ENCODE measurements at places on chromosomes 13 and 19.

DNA sequence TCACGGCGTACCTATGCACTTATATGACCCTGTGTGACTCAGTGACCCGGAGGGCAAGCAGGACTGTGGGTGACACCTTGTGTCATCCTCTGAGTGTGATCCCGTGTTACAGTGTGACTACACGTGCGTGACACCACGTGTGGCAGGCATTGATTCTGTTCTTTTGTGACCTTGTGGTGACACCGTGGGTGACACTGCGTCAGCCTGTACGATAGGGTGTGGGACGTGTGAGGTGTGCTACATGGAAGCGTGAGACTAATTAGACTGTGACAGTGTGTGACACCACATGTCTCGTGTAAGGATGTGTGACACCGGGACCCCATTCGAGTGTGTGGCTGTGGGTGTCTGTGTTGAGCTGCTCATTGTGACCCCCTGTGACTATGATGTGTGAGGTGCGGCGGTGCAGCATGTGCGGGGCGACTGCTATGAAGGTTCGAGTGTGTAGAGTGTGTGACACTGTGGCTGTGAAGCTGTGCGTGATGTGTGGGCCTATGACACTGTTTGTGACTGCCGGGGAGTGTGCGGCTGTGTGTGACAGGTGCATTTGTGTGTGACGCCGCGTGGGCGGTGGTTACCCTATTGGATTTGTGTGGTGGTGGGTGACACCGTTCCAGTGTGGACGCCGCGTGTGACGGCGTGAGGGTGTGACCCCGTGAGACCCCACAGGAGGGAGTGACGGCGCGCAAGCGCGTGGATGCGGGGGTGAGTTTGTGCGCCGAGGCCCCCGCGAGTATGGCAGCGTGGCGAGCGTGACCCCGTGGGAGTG, 399 bp upstream of the SPTBN4 start:
- DNase-seq, result no peak

GRCh38 chr19:31354799-31355664, 5.8 kb upstream of the TSHZ3 start:
- no peak for DNase-seq

DNA sequence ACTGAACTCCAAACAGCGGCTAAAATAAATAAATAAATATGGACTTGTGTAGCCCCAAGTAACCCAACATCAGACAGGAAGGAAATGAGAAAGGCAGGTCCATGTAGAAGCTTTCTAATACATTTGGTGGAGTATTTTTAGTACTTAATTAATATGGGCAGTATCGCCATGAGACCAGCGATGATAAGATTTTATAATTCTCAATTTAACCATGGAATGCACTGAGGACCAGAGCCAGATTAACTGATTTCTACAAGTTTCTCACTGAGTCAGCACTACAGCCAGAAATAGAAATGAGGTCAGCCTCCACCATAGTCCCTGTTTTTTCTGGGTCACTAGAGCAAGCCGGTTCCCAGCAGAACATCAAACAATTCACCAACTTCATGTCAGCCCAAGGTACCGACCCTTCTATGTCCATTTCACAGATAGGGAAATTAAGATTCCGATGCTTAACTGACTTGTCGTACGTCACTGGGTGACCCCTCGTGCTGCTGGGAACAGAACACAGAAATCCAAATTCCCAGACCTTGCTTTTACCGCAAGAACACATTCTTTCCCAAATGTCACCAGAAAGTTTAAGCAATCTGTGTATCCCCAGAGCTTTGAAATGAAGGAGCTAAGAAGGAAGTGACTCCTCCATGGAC, 90.4 kb downstream of the COL4A1 start:
- no peak for DNase-seq

DNA sequence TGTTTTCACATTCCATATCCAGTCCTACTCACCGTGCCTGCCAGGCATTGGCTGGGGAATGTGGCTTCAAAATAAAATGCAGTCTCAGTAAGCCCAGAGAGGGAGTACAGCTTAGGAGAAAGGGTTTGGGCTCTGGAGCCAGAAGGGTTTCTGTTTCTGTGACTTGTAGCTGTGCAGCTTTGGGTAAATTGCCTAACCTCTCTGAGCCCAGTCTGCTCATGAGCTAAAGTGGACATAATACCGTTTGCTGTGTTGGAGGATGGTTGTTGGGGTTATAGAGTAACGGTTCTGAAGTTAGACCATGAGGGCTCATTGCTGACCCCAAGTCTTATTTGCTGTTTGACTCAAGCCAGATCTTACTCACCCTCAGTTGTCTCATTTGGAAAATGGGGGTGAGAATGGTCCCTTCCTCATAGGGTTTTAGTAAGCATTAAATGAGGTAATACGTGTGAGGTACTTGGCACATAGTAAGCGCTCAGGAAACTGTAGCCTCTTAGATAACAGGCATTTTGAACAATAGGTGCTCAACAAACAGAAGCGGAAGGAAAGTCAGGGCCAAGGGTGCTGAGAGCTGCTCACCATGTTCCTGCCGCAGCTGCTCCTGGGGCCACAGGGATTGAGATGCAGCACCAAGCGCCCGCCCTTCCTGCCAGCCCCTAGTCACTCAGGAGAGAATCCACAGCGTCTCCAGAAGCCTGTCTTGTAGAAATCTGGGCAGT, 45.5 kb downstream of the C13orf42 start:
- DNase-seq, result no peak

GRCh38 chr19:31900991-31901390, 444.4 kb upstream of the ZNF507 start:
- no peak for DNase-seq

DNA sequence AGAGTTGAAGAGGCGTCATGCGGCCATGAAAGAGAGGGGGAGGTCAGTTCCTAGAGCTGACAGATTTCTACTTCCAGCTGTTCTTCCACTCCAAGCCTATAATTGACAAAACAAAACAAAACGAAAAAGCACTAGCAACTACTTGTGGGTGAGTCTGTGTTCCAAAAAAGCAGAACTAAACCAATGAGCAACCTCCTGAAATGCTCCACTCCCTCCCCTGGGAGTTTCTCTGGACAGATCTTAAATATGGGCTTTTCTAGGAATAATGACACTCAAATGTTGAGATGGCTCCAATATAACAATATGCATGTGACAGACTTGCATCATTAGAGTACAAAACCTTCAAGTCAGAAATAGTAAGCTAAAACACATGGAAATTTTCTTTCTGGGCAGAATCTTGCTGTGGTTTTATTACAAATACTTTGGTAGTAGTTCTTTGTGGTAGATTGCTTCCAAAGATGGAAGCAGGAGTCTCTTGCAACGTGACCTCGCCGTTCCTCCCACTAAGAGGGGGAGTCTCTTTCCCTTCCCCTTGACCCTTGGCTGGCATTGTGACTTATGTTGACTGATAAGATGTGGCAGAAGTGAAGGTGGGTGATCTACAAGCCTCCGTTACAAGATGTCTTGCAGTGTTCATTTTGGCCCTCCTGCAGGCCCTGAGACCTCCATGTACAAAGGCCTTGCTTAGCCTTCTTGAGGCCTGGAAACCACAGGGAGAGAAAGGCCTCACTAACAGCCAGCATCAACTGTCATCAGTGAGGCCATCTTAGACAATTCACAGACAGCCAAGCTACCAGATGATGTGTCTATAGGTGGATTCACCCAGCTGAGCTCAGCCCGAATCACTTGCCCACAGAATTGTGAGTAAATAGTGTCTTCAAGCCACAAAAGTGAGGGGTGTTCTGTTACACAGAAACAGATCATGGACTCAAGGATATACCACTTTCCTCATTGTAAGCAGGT, 173.1 kb upstream of the RFC3 start:
- DNase-seq, result no peak

DNA sequence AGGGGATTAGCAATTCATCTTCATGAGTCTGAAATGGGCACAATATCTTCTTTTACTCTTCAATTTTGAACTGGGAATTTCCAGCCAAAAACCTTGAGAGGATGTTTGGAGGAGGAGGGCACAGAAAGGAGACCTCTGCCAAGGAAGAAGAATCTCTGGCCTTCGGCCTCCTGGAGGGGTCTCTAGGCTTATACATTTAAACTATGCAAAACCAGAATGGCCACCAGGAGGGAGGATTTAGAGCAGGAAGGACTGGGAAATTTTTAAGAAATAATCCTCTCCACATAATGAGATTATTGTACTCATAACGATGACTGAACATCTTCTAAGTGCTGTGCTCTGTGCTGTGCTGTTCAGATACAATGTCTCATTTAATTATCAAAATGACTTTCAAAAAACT, 325.9 kb downstream of the NDFIP2 start:
- no peak for DNase-seq

- peak; percentile 82 for DNase-seq
These were observed 22.5 kb downstream of the IQCN start for GRCh38 chr19:18251587-18252369.

- no peak for DNase-seq
These were observed 18.4 kb upstream of the MYCBP2 start for GRCh38 chr13:77345150-77345780.

- DNase-seq, result no peak
These were observed 108.3 kb upstream of the FRY start for GRCh38 chr13:31923134-31923763.

GRCh38 chr13:80171096-80171495, 169.8 kb downstream of the SPRY2 start:
- no peak for DNase-seq

DNA sequence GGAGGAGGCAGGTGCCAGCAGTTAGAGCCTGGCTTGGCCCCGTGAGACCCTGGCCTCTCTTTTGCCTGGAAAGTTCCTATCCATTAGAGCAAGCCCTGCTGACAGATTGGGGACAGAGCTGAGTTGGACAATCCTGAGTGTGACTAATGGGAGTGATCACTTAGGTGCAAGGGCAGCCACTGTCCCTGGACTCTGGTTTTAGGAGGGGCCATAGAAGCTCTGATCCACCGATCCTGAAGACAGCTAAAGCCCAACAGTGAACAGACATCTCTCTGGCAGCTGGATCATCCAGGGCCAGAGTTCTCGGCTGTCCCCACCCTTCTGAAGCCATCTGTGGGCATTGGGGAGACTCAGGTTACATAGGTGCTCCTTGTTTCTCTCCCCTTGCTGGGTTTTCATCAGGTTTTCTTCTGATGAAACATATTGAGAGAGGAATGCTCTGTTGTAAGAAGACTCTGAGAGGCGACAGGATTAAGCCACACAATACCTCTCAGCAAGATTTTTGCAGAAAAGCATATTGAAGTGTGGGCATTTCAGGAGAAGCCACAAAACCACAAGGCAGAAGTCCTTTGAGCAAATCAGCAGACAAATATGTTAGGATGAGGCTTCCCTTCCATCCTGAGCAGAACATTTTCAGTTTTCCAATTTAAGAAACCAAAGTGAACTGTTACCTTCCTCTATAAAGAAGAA, 288.0 kb upstream of the MAB21L1 start:
- DNase-seq, result no peak

DNA sequence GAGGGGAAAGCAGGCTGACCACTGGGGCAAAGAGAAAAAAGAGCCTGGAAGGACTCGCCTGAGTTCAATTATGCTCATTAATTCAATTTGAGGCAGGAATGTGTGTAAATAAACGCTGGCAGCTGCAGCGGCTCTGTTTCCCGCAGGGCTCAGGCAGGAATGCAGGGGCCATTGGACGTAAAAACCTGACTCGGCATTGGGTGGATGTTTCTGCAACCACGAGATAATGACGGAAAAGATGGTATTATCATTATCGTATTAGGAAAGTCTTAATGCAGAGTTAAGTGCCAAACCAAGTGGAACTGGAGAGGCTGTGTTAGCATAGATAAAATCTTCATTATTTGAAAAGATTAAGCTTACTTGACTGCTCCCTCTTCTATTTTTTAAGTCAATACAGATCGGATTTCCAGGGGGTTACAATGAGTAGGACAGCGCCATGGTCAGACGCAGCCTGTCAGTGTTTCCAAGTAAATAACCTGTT, 169.8 kb downstream of the SHISA2 start:
- peak; percentile 10 for DNase-seq

- DNase-seq, result no peak
These were observed 2.3 kb downstream of the DDA1 start for GRCh38 chr19:17311455-17312188.

- no peak for DNase-seq
These were observed at the start of gene LILRA2 for GRCh38 chr19:54573330-54573872. Gene LILRA2, plus strand, starts transcription at chr19:54573790. Its CDS starts 89 bp downstream, at chr19:54573879.

- no peak for DNase-seq
These were observed 275.0 kb upstream of the DACH1 start for GRCh38 chr13:72141855-72142519.

GRCh38 chr19:47651691-47652090, 42.8 kb downstream of the BICRA start:
- no peak for DNase-seq

- DNase-seq, result no peak
These were observed 512.2 kb downstream of the DCT start for GRCh38 chr13:93967286-93967685.

DNA sequence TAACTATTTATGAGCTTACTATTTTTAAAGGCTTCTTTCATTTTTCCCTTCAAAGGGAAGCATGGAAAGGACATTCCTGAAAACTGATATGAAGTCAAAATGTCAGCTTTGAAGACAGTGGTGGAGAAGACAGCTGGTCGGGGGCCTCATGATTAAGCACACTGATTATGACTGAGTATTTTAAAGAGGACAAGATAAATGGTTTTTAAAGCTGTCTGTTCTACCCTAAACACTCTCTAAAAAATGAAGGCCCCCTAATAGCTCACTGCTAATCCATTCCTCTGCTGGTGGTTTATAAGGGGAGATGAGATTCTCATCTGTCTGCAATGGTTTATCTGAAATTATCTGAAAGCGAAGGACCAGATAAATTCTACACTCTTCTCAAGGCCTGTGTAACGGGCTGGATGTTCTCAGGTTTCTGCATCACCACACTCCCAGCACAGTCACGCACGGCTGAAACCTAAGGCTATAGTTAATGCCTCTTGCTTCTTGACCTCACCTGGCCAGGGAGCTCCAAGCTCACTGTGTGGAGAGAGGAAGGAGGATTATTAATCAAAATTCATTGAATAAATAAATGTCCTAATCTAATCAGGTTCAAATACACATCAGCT, 86.9 kb upstream of the DOCK9 start:
- no peak for DNase-seq

GRCh38 chr13:45332831-45333219, 8.2 kb downstream of the TPT1 start:
- no peak for DNase-seq

GRCh38 chr19:17346109-17346671, 8.8 kb downstream of the GTPBP3 start:
- DNase-seq, result peak; percentile 86

DNA sequence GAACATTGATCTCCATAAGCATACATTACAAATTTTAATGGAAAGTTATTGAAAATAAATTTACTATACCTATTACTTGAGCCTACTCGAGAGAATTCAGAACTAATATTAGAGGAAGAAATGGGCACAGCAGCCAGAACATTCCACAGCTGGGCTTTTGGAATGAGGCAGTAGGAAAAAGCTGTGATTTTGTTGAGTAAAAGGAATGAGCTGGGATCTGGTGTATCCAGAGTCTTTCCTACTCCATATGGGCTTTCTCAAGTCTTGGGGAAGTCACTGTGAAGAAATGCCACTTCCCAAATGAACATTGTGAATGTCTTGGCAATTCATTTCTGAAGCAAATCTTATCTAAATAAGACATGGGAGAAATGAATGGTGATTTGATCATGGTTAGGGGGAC, 93.1 kb downstream of the CYSLTR2 start:
- DNase-seq, result no peak

DNA sequence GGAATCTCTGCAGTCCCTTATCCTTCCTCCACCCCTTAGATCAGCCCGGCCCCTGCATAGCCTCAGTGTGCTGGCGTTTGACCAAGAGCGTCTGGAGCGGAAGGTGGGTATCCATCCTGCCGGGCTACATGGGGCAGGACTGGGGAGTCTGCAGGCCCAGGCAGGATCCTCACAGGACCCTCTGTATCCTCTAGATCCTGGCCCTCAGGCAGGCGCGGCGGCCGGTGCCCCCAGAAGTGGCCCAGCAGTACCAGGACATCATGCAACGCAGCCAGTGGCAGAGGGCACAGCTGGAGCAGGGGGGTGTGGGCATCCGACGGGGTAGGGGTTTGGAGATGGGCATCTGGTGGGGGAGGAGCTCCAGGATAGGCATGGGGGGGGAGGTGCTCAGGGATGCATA, 8.9 kb downstream of the PODNL1 start:
- no peak for DNase-seq

Data from HEK293T (cell line).